Gastrocnemius medialis (tissue), 4 donors: ENCODE measurements at places on chromosomes 6 and 20.

DNA sequence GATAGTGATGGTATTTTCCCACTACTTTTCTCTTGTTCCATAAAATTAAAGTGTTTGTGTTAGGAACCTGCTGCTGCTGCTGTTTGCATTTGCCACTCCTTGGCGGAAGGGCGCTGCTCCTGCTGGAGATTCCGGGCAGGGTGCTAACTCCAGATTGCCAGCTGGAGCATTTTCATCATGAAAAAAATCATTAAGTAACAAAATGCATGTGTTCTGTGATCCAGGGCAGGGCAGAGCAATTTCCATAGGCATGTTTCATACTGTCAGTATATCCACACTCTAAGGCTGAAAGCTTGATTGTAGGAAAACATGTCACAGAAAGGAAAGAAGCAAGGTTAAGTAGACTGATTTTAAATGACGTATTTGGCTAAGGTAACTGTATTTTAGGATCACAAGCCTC lies 24.0 kb downstream of the PBOV1 start:
- no peak for DNase-seq

DNA sequence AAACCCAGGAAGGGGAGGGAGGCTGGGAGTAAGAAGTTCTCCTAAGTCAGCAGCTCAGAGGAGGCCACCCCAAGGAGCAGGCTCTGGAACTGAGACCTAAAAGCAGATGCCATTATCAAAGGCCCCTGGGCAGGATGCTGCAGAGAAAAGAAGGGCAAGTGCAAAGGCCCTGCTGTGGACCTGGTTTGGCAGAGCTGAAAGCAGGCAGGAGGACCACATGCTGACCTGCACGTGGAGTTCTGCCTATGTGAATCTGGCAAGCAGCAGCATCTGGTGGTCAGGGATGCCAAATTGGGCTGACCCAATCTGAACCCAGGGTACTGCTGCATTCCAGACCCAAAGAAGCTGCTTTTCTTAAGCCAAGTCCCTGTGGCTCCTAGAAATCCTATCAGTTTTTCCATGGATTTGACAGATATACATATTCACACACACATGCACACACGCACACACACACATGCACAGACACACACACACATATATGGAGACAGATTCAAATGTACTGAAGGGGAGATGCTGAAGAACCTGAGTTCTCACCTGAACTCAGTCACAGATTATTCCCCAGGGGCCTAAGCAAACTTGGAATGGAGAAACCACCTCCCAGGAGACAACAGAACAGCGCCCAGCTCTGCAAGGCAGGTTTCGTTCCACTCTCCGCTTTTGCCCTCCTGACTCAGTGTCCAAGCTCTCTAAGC lies 119.9 kb downstream of the FOXA2 start:
- no peak for DNase-seq

DNA sequence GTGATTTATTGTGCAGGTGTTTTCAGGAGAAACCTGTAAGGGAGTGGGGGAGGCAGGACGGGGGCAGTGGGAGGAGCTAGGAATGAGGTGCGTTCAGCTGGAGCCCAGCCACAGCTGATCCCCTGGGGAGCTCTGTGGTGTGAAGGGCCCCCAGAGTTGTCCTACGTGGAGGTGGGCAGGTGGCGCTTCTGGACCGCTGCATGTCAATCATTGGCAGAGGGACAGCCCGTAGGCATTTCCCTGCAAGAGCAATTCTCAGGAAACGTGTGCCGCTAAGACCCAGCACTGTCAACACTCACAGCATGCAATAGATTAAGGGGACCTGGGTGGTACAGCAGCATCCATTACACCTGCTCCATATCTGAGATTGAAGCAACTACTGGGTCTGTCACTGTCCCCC lies 88.0 kb downstream of the PRND start:
- no peak for DNase-seq

DNA sequence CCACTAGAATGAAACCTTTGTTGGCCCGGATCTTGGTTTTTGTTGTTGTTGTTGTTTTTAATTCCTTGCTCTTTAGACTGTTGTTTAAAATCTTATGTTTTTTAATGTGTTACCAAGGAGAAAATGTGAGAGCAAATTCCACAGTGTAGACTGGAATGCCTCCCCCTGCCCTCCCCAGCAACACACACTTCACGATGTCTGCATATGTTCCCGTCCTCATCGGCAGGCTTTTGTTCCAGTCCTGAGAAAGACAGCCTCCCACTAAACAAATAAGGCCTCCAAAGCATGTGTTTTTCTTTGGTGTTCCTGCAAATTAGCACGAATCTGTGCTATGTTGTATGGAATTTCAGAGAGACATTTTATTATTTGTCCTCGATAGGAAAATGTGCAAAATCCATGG lies 263.3 kb upstream of the QKI start:
- no peak for DNase-seq

DNA sequence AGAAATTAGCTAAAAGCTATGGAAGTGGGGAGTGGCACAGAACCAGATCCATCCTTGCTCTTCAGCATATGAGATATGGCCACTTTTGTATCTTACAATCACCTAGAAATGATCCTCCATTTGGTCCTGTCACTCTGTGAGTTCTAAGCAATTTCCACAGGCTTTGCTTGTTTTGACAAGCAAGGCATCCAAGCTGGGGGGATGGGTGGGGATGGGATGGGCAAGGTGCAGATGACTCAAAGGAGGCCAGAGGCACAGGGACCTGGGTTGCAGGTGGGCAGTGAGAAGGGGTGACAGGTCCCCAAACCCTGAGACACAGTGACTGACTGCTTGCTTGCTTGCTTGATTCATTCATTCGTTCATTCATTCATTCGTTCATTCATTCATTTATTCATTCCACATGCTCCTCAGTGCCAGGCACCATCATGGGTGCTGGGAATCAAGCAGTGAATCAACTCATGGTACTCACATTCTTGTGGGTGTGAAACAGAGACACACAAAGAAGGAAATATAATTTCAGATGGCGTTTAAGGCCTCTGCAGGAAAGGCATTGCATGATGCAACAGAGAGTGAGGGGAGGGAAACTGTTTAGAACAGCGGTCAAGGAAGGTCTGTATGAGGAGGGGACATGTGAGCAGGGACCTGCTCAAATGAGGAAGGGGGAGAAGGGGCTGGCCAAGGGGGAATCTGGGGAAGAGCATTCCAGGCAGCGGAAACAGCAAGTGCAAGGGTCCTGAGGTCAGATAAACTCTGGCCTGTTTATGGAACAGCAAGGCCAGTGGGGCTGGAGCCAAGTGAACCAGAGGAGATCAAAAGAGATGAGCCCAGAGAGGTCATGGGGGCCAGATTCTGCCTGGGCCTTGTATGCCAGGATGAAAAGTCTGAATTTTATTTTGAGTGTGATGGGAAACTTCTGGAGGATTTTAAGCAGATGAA lies 3.4 kb downstream of the KCNB1 start:
- DNase-seq: no peak

DNA sequence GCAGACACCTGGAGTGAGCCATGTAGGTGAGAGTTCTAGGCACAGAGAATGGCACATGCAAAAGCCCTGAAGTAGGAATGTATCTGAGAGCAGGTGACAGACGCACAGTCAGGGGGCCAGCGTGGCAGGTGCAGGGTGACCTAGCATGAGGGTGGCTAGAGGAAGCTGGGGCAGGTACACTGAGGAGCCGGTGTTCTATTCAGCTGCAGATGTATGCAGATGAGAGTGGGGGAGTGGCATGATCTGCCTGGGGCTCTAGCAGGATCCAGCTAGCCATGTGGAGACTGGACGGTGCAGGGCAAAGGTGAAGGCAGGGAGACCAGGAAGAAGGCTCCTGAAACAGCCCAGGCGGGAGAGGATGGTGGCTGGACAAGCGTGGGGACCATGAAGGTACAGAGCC lies 10.7 kb downstream of the PEDS1 start:
- no peak for DNase-seq

DNA sequence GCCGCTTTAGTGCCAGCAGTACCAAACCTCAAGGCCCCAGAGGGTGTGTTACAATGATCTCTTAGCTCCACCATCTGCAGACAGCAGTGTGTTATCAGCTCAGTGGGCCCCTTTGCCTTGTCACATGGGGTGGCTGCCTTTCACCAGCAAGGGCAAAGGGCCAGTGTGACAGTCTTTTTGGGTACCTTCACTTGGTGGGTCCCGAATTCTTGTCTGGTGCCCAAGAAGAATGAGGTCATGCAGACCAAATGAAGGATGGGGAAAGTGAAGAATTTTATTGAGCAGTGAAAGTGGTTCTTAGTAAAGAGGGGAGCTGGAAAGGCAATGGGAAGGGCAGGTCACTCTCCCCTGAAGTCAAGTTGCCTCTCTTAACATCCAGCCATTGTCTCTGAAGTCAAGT lies 2.9 kb upstream of the SMIM28 start:
- no peak for DNase-seq

DNA sequence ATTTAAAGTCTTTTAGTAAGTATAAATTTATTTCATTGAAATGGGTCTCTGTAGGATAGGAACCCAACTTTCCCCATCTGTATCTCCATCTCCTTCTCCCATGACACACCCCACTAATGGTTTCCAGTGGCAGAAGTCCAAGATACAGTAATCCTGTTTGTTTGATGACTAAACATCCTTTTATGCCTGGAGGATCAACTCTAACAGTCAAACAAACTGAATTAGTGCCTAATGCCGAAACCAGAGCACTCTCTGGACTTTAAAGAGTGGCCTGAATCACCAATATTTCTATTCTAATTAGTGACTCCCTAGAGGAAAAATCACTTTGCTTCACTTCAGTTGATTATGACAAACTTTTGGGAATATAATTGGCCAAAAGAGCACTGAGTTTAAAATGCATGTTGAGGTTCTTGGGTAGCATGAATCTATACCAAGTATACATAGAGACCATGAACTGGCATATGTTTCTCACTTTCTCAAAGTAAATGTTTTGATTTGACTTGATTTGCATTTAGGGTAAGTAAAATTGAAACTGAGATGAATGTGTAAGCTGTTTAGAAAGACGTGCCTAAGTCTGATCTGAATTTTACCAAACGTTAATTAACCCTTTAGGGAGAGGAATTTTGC lies 776.4 kb upstream of the NRSN1 start:
- DNase-seq: no peak

DNA sequence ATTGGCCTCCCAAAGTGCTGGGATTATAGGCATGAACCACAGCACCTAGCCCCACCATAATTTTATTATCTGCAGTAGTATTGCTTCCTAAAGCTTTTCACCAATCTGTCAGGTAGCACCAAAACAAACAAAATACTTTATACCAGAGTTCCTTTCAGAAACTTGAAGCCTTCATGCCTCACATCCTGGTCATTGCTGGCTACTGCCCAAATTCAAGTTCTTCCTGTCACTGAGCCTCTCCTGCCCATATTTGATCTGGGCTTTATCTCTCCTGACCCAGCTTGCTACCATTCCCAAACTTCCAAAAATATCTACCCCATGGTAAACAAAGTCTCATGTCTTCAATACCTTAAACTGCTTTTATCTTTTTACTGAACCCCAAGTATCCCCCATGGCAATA lies 34.9 kb upstream of the DST start:
- DNase-seq: no peak

DNA sequence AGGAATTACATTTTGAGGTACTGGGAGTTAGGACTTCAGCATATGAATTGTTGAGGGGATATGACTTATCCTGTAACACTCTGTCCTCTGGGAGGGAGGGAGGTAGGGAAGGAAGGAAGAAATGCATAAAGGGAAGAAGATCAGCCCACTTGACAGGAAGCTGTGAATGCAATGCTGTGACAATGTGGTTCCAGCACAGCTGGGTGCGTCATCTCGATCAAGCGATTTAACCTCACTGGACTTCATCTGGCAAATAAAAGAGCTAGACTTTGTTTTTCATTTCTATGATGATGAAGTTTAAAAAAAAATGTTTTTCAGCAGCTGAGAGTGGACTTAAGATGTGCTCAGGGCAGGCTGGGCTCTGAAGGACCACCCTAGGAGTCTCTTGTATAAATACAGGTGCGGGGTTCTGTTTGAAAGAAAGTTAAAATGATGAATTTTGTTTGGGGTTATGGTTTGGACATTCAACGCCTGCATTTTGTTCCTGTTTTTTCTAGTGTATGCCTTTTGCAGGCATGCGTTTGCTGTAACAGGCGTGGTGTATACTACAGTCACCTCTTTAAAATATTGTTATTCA lies 178.1 kb downstream of the RIMS1 start:
- no peak for DNase-seq

GRCh38 chr20:34709831-34710567 lies 5.9 kb downstream of the TP53INP2 start:
- peak; percentile 44 for DNase-seq

- peak; percentile 27 for DNase-seq
Observed at GRCh38 chr6:70563530-70563929, 3.2 kb upstream of the SDHAF4 start.

- peak; percentile 89 for DNase-seq
Observed at GRCh38 chr20:50762435-50763220, 31.2 kb downstream of the PARD6B start.

DNA sequence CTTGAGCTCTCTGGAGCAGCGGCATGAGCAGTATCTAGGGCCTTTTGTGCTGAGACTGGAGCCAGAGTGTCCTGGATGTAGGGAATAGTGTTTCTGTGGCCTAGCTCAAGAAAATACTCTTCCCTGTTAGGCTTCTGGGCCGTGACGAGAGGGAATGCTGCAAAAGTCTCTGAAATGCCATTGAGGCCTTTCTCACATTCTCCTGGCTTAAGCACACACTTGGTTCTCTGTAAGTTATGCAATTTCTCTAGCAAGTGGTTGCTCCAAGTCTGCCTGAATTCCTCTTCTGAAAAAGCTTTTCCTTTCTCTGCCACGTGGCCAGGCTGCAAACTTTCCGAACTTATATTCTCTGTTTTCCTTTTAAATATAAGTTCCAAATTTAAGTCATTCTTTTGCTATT lies 744.4 kb downstream of the GRIK2 start:
- no peak for DNase-seq

DNA sequence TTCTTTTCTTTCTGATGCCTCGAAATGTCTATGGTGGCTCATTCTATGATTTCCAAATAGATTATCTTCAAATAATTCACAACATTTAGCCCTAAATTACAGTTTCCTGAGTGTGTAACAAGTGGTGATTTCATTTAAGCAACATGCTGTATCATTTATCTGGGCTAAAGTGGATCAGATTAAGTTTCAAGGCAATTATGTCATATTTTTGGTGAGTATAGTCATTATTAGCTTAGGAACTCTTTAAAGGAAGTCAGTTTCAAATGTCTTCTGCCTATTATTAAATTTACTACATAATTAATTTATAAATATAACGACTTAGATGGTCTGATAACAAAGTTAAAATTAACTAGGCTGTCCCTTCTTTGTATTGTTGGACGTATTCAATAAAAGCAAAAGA lies 847.9 kb upstream of the FLRT3 start:
- no peak for DNase-seq

DNA sequence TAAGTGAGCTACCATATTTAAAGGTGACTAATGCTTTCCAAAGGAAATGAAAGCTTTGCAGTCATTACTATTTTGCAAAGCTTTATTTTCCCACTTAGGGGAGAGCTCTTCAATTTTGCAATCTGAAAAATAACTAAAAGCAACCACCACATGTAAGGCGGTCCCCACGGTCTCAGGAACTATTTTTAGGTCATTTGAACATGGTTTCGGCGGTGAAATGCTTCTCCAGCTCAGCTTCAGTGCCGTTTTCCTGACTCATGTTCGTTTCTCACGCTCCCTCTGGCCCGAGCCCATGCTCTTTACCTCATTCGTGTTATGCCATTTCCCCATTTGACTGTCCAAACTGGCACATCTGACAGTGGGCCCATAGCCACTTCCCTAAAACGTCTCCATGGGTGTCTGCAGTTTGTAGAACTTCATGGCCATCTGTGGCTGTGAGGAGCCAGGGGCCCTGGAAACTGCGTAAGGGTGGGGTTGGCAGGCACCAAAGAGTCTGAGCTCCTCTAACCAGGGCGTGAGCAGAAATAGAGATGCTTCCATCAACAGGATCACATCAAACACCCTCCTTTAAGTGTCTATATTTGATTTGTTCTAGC lies 46.5 kb downstream of the ADTRP start:
- peak; percentile 75 for DNase-seq

GRCh38 chr20:41769592-41770018 lies 151.4 kb upstream of the CHD6 start:
- no peak for DNase-seq
